ENCODE measurements at places on chromosomes 4 and X.

- DNase-seq = peak; percentile 65
- H3K4me1 ChIP-seq = no peaks in the 10 kb centered on the region
- H3K27ac ChIP-seq = no peak overlapping the region
- no peaks in the 10 kb centered on the region for H3K36me3 ChIP-seq
- no peaks in the 10 kb centered on the region for H3K27me3 ChIP-seq
These were observed 13.7 kb downstream of the BCORL1 start for GRCh38 chrX:129996120-129996519.

GRCh38 chr4:6024313-6024960 lies 6.2 kb upstream of the C4orf50 start:
- no peaks in the 10 kb centered on the region for H3K36me3 ChIP-seq
- no peak overlapping the region for H3K27ac ChIP-seq
- H3K4me1 ChIP-seq = no peaks in the 10 kb centered on the region
- no peak overlapping the region for H3K4me3 ChIP-seq

- H3K36me3 ChIP-seq = no peaks in the 10 kb centered on the region
- no peak overlapping the region for H3K27ac ChIP-seq
- H3K27me3 ChIP-seq = no peaks in the 10 kb centered on the region
- DNase-seq = no peak
These were observed 206.2 kb downstream of the CRLF2 start for GRCh38 chrX:1006156-1006730.

- no peak overlapping the region for H3K4me3 ChIP-seq
- no peak overlapping the region for H3K27ac ChIP-seq
- H3K4me1 ChIP-seq = peaks cover 9% of the 10 kb centered on the region
- no peak for DNase-seq
These were observed 62.5 kb downstream of the AFAP1 start for GRCh38 chr4:7877176-7877575.

DNA sequence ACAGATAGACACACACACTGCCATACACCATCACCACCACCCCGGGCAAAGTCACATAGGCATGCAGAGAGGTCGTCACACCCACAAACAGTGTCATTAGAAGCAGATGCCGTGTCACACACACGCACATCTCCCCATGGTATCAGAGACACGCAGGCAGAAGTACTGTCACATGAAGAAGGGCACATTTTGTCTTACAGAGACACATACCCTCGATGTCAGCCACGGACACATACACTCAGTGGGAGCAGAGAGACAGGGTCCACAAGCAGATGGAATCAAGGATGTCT lies 3.3 kb downstream of the NALF2 start:
- no peaks in the 10 kb centered on the region for H3K4me1 ChIP-seq
- H3K27me3 ChIP-seq = peaks cover 11% of the 10 kb centered on the region
- no peaks in the 10 kb centered on the region for H3K36me3 ChIP-seq

GRCh38 chr4:173288296-173288695 lies 45.9 kb downstream of the HMGB2 start:
- H3K36me3 ChIP-seq = no peaks in the 10 kb centered on the region
- H3K27ac ChIP-seq = no peak overlapping the region
- H3K27me3 ChIP-seq = no peaks in the 10 kb centered on the region
- no peaks in the 10 kb centered on the region for H3K4me1 ChIP-seq
- no peak overlapping the region for H3K4me3 ChIP-seq

- H3K27ac ChIP-seq = no peak overlapping the region
- no peaks in the 10 kb centered on the region for H3K27me3 ChIP-seq
- H3K36me3 ChIP-seq = peaks cover 2% of the 10 kb centered on the region
- no peak overlapping the region for H3K4me3 ChIP-seq
These were observed 205.9 kb downstream of the RAPGEF2 start for GRCh38 chr4:159308566-159309340.
